Naive B cell (primary cell): ENCODE measurements at places on chromosomes 11 and 22.

DNA sequence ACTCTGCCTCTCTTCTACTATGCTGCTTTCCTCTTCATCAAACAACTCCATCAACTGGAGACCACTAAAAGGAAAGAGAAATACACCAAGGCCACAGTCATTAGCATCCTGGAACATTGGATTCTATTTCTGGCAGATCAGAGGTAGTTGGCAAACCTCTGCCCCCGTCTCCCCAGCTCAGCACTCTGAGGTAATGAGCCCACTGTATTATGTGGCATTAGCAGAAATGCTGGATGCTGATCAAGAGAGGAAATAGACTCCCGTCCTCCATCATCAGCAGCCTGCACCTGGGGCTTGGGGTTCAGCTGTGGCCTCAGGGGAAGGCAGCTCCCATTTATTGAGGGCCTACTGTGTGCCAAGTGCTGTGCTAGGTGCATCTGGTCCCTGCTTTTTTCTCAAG, 9.0 kb upstream of the RASD2 start:
- peaks cover 13% of the 10 kb centered on the region for H3K4me1 ChIP-seq
- peaks cover 16% of the 10 kb centered on the region for H3K27me3 ChIP-seq
- H3K27ac ChIP-seq: no peak overlapping the region
- no peak overlapping the region for H3K4me3 ChIP-seq
- H3K36me3 ChIP-seq: no peaks in the 10 kb centered on the region

DNA sequence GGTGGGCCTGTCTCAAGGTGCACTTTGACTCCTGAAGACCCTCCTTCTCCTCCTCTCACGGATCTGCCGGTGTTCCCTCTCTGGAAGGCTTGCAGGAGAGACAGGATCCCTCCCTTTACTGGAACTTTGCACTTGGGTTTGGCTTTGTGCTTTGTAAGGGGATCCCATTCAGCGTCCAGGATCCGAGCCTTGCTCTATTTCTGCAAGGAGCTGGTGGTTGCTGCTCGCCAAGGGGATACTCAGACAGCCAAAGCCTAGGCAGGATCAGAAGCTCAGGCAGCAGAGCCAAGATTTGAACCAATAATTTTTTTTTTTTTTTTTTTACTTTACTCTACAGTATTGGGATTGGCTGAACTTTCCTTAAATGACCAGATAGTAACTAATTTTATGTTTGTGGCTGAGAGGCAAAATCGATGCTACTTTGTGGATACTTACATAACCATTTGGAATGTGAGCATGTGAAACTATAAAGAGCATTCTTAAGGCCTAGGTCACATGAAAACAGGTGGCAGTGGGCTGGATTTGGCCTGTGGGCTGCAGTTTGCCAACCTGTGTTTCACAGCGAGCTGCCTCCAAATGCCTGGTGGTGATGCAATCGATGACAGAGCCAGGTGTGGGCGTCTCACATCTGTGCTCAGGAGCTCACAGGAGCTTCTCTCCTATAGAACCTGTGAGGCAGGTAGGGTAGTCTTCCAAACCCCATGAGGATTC, 25.2 kb downstream of the BCR start:
- H3K4me1 ChIP-seq: peaks cover 36% of the 10 kb centered on the region
- H3K27me3 ChIP-seq: no peaks in the 10 kb centered on the region
- DNase-seq: no peak
- peaks cover 6% of the 10 kb centered on the region for H3K36me3 ChIP-seq
- H3K4me3 ChIP-seq: no peak overlapping the region

DNA sequence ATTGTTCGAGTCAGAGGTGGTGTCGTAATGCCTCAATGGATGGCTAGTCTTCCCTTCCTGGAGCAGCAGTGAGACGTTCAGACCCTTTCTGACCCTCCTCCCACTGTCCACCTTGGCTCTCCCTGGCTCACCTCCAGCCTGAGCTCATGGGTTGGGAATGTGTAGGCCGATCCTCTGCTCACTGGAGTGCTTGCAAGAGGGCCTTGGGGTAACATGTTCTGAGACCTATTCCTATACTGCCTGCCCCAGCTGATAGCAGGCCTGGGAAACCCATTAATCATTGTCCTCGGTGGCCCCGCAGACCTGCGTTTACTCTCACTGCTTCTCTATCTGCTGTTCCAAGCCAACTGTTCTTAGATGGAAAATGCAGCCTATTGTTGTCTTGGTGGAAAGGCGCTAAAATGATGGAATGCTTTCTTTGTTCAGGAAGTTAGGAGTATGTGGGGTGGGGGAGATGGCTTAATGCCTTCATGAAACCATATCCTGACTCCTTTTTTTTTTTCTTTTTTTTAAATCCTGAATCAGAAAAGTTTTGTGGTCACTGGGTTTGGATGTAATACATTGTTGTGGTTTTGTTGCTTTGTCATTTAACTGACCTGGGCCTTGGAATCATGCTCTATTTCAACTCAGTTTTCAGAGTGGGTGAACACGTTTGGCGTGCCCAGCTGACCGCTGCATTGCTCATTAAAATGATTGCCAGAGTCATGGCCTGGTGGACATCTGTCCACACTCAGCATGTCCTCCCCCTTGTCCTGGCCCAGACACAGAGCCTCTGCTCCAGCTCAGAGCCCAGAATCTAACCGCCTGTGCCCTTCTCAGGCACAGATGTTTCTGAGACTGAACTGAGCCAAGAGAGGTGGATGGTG, 72.5 kb downstream of the MICAL2 start:
- no peak overlapping the region for H3K27ac ChIP-seq
- H3K36me3 ChIP-seq: no peaks in the 10 kb centered on the region
- no peak for DNase-seq

- no peak overlapping the region for H3K4me3 ChIP-seq
- H3K27ac ChIP-seq: no peak overlapping the region
- no peak for DNase-seq
- H3K27me3 ChIP-seq: peaks cover 8% of the 10 kb centered on the region
- H3K36me3 ChIP-seq: no peaks in the 10 kb centered on the region
Observed at GRCh38 chr11:126655807-126656128, 300.3 kb downstream of the ST3GAL4 start.

DNA sequence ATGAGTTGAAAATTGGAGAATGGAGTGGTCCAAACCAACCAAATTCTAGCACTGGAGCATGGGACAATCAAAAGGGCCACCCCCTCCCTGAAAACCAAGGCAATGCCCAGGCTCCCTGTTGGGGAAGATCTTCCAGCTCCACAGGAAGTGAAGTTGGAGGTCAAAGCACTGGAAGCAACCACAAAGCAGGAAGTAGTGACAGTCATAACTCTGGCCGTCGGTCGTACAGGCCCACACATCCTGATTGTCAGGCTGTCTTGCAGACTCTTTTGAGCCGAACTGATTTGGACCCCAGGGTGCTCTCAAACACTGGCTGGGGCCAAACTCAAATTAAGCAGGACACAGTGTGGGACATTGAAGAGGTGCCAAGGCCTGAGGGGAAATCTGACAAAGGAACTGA, 80.5 kb upstream of the ADSL start:
- H3K27ac ChIP-seq: peak overlapping the region; percentile 67
- DNase-seq: no peak
- peaks cover 28% of the 10 kb centered on the region for H3K36me3 ChIP-seq

DNA sequence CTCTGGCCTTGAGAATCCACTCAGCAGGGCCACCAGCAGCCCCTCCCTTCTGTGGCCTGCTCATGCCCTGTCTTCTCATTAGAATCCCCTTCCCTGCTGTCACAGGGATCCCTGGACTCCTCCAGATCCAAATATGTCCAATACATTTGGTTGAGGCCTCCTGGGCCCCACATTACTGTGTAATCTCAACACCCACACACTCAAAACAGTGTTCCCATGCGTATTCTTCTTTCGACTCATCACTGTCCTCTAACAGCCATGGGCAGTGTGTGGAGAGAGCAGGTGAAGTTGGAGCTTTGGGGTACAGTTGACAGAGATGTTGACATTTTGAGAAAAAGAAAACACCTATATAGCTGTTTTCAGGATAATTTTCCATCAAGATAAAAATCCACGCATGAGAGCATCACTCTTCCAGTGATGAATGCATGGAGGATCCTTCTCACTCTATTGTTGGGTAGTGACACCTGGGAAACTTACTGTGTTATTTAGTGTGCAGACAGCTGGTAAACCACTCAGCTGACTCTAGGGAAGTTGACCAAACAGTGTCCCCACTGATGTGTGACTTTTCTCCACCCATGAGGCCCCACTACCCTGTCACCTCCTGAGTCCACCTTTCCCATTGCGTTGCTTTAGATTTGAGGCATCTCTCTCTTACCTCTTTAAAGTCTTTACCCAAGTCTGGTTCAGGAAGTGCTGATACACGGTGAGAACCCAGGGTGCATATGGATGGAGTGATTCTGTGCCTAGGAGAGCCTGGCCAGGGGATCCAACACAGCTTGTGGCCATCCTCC, 28.7 kb upstream of the VPREB1 start:
- H3K27me3 ChIP-seq: no peaks in the 10 kb centered on the region
- peak overlapping the region; percentile 55 for H3K4me3 ChIP-seq
- H3K27ac ChIP-seq: peak overlapping the region; percentile 43
- peaks cover 64% of the 10 kb centered on the region for H3K4me1 ChIP-seq
- no peak for DNase-seq

- DNase-seq: no peak
- H3K27me3 ChIP-seq: peaks cover 9% of the 10 kb centered on the region
- H3K4me1 ChIP-seq: no peaks in the 10 kb centered on the region
- H3K36me3 ChIP-seq: no peaks in the 10 kb centered on the region
Observed at GRCh38 chr11:113644605-113645004, 61.5 kb downstream of the TMPRSS5 start.

DNA sequence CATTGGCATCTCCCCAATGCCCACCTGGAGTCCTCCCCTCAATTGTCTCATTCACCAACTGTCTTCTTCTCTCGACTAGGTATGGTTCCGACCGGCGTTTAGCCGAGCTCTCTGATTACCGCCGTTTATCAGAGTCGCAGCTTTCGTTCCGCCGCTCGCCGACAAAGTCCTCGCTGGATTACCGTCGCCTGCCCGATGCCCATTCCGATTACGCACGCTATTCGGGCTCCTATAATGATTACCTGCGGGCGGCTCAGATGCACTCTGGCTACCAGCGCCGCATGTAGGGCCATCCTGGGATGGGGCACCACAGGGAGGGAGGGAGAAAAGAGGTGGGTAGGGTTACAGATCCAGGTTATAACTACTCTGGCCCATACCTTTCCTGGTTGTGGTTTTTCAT, 10.0 kb downstream of the RBM14 start:
- H3K4me3 ChIP-seq: no peak overlapping the region
- no peak overlapping the region for H3K27ac ChIP-seq
- no peaks in the 10 kb centered on the region for H3K27me3 ChIP-seq

- H3K27me3 ChIP-seq: no peaks in the 10 kb centered on the region
- H3K4me1 ChIP-seq: no peaks in the 10 kb centered on the region
- H3K27ac ChIP-seq: no peak overlapping the region
- H3K36me3 ChIP-seq: no peaks in the 10 kb centered on the region
- H3K4me3 ChIP-seq: no peak overlapping the region
Observed at GRCh38 chr11:85164743-85165142, 462.4 kb downstream of the DLG2 start.
